Glomerular endothelial cell (primary cell): ENCODE measurements at places on chromosomes 2 and 18.

DNA sequence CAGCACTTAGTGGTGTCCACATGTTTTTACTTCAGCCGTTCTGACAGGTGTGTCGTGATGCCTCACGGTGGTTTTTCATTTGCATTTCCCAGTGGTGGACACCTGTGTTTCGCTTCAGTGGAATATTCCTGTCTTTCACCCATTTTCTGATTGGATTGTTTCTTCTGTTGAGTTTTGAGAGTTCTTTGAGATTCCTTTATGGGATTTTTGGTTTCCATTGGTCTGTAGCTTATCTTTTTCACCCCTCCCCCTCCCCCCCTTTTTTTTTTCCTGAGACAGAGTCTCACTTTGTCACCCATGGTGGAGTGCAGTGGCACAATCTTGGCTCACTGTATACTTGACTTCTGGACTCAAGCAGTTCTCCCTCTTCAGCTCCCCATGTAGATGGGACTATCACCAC is 8.0 kb downstream of the ANKRD23 start:
- no peak for DNase-seq

DNA sequence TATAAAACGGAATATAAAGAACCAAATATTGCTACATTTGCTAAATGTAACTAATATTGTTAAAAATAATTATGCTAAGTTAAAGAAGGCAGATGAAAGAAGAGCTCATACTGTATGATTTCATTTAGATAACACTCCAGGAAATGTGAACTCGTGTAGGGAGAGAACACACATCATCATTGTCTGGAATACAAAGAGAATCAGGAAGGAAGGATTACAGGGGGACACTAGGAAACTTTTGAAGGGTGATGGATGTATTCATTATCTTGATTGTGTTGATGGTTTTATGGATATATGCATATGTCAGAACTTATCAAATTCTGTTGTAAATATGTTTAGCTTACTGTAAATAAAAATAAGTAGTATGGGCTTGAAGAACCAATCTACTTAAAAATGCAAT is 104.1 kb upstream of the TRIB2 start:
- no peak for DNase-seq

DNA sequence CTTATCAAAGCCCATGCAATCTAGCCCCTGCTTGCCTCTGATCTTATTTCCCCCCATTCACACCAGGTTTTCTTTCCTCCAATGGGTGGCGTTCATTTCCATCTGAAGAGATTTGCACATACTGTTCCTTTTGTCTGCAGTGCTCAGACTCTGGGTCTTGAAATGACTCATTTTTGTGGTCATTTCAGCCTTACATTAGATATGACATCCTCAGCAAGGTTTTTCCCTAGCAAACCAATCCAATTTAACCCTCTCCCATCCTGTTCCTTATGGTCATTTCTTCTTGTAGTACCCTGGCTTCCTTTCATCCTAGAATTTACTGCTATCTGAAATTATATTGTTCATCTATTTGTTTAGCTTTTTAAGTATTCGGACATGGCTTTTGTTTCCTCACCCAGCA is 42.5 kb upstream of the SCN1A start:
- DNase-seq, result no peak

DNA sequence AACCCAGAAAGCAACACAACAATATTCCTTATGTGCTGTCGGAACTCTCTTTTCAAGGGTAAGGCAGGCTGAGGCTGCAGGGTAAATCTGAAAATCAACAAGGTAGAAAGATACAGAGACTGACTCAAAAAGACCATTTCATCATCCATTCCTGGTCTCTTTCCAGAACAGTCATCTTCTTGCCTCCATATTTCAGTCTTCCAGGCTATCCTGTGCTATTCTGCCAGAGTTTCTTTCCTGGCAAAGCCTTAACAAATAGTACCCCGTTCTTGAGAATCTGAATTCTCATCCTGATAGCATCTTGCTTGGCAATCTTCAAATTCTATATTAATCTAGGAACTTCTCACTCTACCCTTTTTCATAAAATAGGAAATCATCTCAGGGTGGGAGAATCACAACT is 15.5 kb downstream of the DPP10 start:
- DNase-seq, result no peak

DNA sequence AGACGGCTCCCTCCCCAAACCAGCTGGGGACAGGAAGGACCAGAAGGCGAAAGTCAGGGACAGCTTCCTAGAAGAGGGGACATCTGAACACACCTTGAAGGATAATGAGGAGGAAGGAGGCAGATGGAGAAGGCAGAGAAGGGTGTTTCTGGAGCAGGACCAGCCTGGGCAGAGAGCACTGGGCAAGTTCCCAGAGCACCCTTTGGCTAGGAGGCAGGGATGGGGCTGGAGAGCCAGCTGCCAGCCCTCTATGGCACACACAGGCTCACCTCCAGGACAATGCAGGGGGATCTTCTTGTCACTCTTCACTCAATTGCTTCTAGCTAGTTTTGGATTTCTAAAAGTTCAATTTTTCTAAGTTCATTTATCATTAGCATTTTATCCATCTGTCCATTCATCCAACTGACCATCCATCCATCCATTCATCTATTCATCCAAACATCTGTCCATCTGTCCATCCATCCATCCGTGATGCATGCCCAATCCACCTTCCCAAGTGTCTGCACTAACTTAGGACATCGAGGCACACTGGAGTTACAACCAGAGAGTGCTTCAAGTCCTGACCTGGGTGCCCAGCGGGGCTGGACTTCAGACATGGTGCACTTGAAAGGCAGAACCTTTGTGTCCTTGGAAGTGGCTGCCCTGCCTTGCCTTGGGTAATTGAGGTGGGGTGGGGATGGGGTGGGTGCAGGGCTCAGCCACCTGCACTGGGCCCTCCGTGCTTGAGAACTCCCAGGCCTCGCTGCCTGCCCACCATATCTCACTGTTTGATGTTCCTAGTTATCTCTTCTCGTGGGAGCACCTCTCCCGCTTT is 42.5 kb downstream of the INHBB start:
- no peak for DNase-seq

DNA sequence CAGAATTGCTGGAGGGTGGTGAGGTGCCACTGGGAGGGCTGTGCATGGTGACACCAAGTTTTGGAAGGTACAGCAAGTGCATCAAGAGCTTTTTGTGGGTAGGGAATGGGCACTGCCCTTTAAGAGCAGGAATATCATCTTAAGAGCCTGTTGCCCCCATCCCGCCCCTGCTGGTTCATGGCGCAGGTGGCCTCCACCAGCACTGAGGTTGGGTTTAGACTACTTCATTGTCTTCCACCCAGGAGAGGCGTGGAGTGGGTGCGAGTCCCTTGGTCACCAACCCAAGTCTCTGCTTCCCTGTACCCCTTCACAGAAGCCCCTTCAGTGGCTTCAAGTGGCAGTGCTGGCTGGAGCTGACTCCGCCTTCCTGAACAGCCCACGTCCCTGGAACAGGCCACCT is 7.8 kb downstream of the RNPEPL1 start:
- no peak for DNase-seq

DNA sequence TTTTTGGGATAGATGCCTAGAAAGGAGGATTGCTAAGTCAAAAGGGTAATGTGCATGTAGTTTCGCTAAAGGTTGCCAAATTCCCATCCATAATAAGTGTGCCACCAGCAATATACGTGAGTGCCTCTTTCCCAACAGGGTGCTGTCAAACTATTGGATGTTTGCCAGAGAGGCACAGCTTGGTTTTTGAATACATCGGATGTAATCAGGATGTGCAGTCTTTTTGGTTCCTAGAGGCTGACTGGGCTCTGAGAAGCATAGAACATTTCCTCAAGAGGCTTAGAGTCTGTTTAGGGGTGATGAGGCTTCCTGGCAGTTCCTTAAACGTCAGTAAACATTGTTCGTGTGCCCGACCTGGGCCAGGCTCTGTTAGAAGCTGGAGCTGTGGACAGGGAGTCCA is 28.0 kb downstream of the AGAP1 start:
- DNase-seq, result no peak

DNA sequence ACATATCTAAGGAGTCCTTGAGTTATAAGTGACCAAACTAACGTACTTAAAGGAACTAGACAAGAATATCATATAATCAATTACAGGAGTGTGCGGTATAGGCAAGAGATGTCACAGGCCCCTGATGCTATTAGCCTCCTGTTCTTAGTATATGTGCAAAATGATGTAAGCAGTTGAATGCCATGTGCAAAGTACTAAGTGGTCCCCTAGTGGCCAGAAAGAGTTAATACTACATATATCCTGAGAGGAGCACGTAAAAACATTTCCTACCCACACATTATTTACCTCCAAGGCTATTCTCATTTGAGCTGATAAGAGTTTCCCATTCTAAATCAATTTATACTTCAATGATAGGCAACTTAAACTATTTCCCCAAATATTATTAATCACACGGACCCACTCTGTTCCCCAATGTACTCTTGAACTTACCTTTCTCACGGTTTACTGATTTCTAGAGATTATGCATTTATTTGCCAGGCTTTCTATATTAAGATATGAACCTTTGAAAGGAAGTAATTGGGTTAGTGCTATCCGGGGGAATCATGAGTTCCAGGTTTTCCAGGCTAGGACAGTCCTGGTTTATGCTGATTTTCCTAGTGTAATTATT is 158.0 kb upstream of the KLHL14 start:
- peak; percentile 14 for DNase-seq

GRCh38 chr2:27569398-27569797 is 13.4 kb upstream of the ZNF512 start:
- DNase-seq, result no peak

DNA sequence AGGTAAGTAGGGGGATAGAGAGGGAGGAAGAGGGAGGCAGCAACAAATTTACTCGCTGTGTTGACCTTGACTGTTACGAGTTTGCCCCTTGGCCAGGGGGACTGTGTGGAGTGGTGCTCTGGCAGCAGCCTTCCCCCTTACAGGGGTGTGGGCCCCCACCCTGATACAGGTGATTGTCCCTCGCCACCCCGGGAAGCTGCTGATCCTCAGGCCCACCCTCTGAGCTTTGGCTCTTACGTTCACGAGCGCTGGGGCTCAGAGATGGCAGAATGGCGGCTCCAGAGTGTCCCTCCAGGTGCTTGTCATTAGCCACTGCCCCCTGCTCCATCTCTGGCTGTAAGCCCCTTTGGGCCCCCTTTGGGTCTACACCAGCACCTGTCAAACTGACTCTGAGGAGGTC is 88.6 kb downstream of the GLI2 start:
- no peak for DNase-seq

- DNase-seq, result no peak
Observed at GRCh38 chr2:178450524-178450773, 526 bp downstream of the PRKRA start.

DNA sequence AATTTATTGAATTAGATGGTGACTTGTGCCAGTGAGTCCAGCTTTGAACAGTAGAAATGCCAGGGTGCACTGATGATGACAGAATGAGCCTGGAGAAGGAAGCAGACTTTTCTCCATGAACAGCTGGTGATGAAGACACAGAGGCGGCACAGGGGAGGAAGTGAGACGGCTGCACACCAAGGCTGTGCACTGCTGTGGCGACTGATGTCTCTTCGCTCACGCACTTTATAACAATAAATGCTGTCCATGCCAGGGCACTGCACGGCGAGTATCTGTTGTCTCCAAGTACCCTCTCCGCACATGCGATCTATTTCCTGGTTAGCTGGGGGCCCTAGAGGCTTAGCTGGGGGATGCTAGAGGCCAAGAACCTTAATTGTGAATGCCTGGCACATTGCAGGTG is 175.2 kb downstream of the TMEM200C start:
- no peak for DNase-seq

- no peak for DNase-seq
Observed at GRCh38 chr2:102634831-102635241, 15.5 kb downstream of the SLC9A2 start.

- DNase-seq, result no peak
Observed at GRCh38 chr2:118088051-118089024, at the start of gene INSIG2. INSIG2 (plus strand) TSS chr2:118088471; CDS start chr2:118096557, 8,086 bp downstream.

DNA sequence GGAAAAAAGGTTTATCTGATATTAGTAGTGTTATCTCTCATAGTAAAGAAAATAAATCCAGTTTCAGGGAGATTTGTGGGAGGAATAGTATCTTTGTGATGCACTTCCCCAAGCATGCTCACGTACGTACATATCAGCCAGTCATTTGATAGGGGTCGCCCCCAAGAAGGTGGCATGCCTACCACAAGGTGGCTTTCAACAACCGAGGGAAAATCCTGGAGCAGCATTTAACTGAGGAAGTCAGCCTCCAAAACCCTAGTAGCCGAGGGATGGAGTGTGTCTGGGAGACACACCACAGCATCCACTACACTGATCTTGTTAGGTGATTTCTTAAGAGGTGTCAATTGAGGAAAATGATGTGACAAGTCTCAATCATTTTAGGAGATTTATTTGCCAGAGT is 623.9 kb downstream of the NYAP2 start:
- no peak for DNase-seq

GRCh38 chr2:24214880-24215279 is 40.0 kb downstream of the FAM228A start:
- DNase-seq, result no peak

DNA sequence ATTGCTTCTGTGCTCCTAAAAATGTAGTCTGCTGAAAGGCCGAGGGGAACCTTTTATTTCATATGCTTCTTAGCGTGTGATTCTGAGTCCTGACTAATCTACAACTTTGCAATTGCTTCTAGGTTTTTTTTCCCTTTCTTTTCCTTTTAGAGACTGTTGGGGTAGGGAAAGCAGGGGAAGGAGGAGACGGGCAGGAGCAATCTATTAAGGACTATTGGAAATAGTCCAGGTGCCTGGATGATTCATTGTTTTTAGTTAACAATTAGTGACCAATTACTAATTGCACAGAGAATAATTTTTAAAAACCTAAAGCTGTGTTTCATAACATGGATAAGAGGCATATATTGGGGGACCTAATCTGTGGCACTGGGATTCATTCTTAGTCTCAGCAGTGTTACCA is 49.4 kb upstream of the STON1 start:
- DNase-seq, result no peak

DNA sequence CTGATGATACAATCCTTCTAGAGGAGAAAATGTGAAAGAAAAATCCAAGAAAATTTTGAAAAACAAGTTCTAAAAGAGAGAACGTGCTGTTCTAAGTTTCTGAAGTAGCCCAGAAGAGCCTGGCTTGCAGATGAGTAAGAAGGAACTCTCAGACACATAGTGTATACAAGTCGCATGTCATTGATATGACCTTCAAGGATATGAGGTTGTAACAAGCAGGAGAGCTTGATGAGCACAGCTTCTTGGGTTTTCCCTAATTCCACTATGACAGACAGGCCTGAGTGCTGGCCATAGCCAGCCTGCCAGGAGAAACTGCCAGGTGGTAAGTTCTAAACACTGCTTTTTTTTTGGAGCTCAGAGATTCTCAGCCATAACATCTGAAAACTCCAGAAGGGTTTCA is 235.7 kb upstream of the SIX2 start:
- no peak for DNase-seq

- DNase-seq, result no peak
Observed at GRCh38 chr18:55189972-55190371, 230.7 kb upstream of the CCDC68 start.

- no peak for DNase-seq
Observed at GRCh38 chr18:55287935-55288868, 299.8 kb downstream of the TCF4 start.

- no peak for DNase-seq
Observed at GRCh38 chr18:74375999-74376398, 60.4 kb downstream of the C18orf63 start.

DNA sequence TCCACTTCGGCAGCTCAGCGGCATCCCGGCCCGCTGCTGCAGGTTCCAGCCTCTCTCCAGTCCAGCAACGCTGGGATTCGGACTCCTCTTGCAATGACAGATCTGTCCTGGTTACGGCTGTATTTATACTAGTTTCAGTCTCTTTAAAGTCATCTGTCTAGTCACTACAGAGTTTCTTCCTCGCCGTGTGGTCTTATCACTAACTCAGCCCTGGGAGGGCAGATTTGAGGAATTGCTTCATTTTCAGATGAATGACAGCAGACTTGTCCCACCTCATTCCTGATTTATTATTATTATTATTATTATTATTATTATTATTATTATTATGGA is 2.2 kb downstream of the KLHL29 start:
- no peak for DNase-seq

GRCh38 chr2:107511970-107512789 is 314.5 kb upstream of the RGPD4 start:
- no peak for DNase-seq
